Activated CD4-positive, alpha-beta T cell treated with anti-CD3 and anti-CD28 coated beads, Interleukin-2, amount 50 U/mL, for 1 hour (primary cell): ENCODE measurements at places on chromosomes 7 and 10.

- no peak for DNase-seq
These were observed 133.4 kb downstream of the PRKAG2 start for GRCh38 chr7:151743481-151743983.

DNA sequence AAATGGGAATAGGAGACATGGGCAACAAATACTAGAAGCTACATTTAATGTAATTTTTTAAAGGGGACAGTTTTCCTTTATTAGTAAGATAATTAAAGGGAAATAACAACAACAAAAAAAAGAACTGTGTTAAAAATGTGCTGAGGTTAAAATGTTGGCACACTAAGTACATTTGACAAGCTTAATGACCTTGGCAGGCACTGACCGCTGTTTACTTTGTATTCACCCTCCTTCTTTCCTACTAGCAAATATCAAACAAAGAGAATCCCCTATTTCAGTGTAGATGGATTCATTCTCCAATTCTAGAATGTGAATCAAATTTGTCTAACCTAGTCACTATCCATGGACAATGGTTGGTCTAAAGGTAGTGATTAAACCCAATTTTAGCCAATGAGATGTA lies 77.5 kb upstream of the TOMM7 start:
- no peak for DNase-seq

DNA sequence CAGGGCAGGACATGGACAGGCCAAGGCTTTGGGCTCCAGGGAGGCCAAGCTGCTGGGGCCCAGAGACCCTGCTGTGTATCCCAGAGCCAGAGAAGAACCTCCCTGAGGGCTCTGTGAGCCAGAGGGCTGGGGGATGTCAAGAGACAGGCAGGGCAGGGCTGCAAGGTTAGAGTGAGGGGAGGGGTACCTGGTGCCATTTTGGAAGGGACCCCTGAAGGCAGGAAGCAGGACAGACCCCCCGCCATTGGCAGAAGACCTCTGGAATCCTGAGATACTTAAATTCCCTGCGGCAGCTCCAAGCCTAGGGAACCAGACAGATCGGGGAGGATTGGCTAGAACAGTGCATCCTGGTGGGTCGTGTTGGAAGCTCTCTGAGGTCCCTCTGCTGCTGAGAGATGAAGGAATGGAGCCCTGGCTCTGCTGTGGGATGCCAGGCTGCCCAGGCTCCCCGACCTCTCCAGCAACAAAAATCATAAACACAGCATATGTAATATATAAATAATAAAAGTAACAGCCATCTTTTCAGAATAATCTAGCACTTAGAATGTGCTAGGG lies 75.0 kb downstream of the LHPP start:
- no peak for DNase-seq

GRCh38 chr10:118107040-118107439 lies 60.3 kb upstream of the RAB11FIP2 start:
- no peak for DNase-seq

DNA sequence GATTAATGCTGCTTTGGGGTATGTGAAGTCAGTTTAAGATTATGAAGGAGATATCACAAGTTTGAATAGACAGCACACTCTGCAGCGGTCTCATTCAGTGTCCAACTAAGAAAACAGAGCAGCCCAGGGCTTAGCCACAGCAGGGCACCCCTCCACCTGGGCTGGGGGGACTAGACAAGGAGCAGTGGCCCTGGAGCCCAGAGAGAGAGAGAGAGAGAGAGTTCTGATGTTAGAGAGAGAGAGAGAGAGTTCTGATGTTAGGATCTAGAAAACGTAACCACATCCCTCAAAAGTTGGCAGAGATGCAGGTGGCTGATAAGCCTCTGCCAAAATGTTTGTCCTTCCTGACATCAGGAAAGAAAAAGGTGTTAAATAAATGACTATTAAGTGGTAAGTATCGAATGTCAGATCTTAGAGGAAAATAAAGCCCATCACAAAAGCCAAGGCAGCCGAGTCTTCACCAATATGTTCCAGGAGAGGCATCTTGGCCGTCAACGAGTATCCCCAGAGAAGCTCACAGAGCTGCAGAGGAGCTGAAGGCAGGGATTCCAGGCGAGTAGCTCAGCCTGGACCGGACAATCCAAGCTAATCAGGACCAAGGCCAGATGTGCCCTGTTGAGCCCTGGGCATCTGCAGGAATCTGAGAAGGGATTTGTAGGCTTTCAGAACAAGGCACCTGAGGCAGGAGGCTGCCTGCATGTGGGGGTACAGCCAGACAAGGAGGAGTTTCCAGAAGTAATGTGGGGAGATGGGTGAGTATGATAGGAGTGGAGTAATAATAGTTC lies 150.1 kb upstream of the TCF7L2 start:
- no peak for DNase-seq

GRCh38 chr7:75963381-75963995 lies 30.9 kb downstream of the TMEM120A start:
- DNase-seq: no peak

GRCh38 chr7:81206667-81207360 lies 288.0 kb upstream of the SEMA3C start:
- no peak for DNase-seq

- DNase-seq: no peak
These were observed 7.2 kb downstream of the INA start for GRCh38 chr10:103284170-103284569.

- DNase-seq: no peak
These were observed 15.5 kb downstream of the TWIST1 start for GRCh38 chr7:19101909-19102308.

DNA sequence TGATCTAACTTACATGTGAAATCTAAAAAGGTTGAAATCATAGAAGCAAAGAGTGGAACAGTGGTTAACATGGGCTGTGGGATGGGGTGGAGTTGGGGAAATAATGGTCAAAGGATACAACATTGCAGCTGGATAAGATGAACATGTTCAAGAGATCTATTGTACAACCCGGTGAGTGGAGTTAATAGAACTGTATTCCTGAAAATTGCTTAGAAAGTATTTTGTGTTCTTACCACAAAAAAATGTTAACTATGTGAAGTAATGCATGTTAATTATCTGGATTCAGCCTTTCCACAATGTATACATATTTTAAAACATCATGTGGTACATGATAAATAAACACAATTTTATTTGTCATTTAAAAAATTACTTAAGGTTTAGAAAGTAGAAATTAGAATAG lies 271.0 kb upstream of the LRRTM3 start:
- DNase-seq: no peak

DNA sequence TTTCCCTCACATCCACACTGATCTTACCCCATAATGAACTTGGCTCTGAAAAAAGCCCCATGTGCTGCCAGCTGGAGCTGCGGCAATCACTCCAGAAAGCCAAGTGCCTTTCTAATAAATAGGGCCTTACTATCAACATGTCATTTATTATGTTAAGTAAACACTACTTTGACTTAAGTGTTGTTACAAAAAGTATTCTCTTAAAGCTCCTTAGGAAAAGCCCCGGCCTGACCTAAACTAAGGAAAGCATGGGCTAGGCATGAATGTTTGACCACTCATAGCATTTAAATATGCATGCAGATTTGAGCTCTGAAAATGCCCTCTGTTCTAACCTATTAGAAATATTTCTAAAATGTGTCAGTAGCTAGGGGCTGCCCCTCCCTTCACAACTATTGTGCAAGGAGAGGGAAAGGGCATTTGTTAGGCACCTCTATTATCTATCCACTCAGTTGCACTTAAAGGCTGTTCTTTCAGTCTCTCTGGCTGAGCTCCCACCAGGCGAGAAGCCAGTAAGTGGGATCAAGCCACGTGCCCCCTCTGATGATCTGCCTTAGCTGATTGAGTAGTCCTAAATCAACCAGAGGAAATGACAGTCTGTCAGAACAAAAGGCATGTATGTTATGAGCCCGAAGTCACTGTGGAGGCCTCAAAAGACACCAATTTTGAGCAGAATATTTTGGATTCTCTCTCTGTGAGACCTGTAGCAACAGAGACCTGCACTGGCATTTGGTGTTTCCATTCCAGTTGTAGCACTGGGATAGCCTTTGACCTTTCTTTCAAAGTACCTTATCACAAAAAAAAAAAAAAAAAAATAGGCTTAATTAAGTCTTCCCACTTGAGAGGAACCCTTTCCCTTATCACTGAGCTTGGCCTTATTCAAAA lies 77.1 kb downstream of the ITGB8 start:
- DNase-seq: no peak

DNA sequence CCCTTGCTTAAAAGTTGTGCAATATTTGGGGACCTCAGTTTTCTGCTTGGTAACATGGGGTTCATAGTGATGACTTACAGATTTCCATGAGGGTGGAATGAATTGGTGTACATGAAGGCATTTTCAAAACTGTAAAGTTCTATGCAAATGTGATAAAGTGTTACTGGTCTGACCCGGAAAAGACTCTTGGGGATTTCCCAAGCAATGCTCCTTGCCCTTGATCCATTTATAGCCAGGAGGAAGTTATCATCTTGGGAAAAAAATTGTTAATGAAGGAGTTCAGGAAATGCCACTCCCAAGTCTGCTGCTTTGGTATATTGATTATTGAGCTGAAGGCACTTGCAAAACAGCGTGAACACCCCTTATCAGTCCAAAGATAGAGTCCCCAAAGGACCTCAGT lies 96.3 kb upstream of the ZPBP start:
- no peak for DNase-seq

DNA sequence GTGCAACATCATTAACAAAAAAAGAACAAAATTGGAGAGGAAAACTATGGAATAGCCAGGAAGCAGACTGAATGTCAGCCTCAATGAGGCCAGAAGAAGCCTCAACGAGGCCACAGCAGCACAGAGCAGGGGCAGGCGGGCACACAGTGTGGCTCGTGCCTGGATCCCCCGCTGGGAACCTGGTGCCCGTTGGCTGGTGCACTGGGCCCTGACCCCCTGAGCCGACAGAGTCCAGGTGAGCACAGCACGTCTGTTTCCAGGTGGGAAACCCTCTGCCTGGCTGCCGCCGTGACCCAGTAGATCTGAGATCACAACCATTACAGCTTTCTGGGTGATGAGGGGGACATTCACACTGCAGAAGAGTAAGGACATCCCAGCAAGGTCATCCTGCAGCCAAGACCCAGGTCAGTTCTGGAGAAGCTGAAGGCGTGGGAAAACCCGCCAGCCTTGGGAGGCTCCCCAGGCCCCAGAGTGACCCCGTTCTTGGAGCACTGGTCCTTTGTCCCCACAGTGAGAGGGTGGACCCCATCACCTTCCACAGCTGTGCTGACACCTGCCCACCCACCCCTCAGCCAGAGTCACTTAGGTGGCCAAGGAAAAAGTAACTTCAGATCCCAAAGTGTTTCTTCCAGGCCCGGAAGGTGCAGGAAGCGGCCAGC lies 222.1 kb downstream of the ADARB2 start:
- DNase-seq: no peak

GRCh38 chr7:27399791-27400567 lies 157.4 kb downstream of the EVX1 start:
- no peak for DNase-seq

DNA sequence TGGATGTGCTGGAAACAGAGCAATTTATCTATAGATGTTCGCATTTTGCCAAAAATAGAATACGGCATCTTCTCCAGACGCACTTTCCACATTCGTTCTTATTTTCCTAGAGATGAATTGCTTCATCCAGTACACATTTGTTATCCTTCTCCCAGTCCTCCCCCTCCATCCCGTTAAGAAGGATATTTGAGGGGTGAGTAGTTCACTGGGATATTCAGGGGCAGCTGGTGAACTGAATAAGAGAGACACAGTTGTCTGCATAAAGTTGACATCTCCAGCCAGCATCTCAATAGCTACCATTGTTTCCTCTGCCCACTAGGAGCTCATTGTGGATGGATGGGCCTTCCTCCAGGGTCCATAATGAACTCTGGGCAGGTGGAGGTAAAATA lies 456.8 kb upstream of the NRP1 start:
- no peak for DNase-seq

DNA sequence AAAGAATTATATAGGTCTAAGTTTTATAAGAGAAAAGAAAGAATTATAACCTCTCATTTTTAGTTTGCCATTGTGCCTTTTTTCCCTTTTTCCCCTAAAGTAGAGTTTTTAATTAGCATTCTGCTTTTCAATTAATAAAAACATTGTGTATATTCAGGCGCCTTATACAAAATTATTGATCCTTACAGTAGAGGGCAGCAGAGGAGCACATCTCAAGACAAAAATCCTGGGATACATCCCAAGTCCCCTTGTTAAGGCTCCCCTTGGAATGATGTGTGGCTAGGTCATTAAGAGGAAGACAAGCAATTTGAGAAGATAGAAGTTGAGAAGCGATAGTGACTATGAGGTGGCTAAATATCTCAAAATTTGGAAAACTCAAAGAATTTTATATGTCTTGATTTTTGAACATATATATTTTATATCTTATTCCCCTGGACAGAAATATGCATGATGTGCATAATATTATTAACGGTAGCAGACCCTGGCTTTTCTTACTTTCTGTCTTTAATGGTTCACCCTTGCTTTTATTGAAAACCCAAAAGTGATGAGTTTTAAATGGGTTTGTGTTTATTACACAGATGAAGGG lies 19.1 kb upstream of the TPK1 start:
- no peak for DNase-seq

GRCh38 chr7:95059842-95060313 lies 152.5 kb downstream of the PPP1R9A start:
- no peak for DNase-seq

- DNase-seq: no peak
These were observed 20.4 kb downstream of the MKRN1 start for GRCh38 chr7:140458916-140459315.

GRCh38 chr7:31371621-31372020 lies 31.1 kb upstream of the NEUROD6 start:
- DNase-seq: no peak

GRCh38 chr7:73517241-73517995 lies 4.7 kb downstream of the BAZ1B start:
- DNase-seq: no peak

- no peak for DNase-seq
These were observed 263.2 kb downstream of the STK31 start for GRCh38 chr7:23973264-23973663.

- no peak for DNase-seq
These were observed 39.0 kb downstream of the TNRC18 start for GRCh38 chr7:5384618-5385017.

DNA sequence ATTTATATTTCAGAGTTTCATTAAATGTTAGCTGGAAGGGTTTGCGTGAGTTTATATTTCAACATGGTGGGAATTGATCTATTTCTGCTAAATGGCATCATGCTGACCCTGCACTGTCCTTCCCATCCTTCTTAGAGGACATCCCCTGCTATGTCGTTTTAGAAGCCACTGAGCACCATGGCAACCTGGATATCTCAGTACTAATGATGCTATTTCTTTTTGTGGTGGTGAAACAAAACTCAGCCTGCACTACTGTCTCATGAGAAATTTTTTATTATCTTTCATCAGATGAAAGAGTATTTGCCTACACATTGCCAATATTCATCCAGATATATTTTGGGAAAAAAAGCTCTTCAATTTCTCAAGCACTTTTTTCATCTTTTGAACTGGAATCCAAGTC lies 12.1 kb downstream of the EPDR1 start:
- DNase-seq: no peak

DNA sequence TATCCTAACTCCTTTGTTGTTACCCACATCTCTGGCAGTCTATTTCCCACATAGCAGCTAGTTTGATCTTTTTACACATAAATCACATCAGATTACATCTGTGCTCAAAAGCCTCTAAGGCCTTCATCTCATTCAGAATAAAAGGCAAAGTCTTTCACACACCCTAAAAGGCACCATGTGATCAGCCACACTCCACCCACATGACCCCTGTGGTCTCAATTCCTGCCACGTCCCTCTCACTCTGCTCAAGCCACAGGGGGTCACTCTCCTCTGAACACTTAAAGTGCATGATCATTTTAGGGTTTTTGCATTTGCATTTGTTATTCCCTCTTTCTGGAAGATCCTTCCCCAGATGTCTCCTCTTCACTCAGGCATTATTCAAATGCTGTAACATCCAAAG lies 30.8 kb downstream of the ELAPOR2 start:
- DNase-seq: no peak

GRCh38 chr10:5666008-5666840 lies at the start of gene ASB13:
Gene ASB13 (minus strand): TSS chr10:5666595. CDS start chr10:5666551, 44 bp downstream.
- peak; percentile 20 for DNase-seq
